Activated naive CD4-positive, alpha-beta T cell treated with anti-CD3 and anti-CD28 coated beads, Interleukin-2, amount 10 ng/mL, durations not matched to agents 5 hours and 36 hours (primary cell): ENCODE measurements at places on chromosomes 16 and 17. TPM values are rescaled to one million over a fixed set of nuclear protein-coding genes. Genes with fewer than 3 reads are reported as not detected.

Gene PRSS21
- total RNA-seq = 1.7 TPM

Gene XYLT1
- 40.4 TPM for total RNA-seq

Gene KRTAP2-3
- not detected for total RNA-seq

Gene ICAM2
- 133 TPM for total RNA-seq

Gene MT1A
- not detected for total RNA-seq

Gene CPHXL2
- total RNA-seq = not detected

Gene CCNF
- total RNA-seq = 59.3 TPM

Gene NLGN2
- 4.9 TPM for total RNA-seq

Gene FHOD1
- 74.2 TPM for total RNA-seq

Gene HES7
- 1.0 TPM for total RNA-seq

Gene JUP
- 1.1 TPM for total RNA-seq

Gene SPN
- total RNA-seq = 352 TPM

Gene CD300E
- not detected for total RNA-seq

Gene ADAD2
- not detected for total RNA-seq

Gene SAMD14
- total RNA-seq = 0.43 TPM

Gene AANAT
- not detected for total RNA-seq

Gene AIPL1
- total RNA-seq = not detected

Gene COX6A2
- not detected for total RNA-seq

Gene GDPD3
- total RNA-seq = 14.1 TPM

Gene MT4
- total RNA-seq = not detected

Gene DNAAF8
- 0.28 TPM for total RNA-seq

Gene MAP2K6
- 9.2 TPM for total RNA-seq

Gene RDM1
- 9.1 TPM for total RNA-seq

Gene STXBP4
- total RNA-seq = 5.4 TPM

Gene STAC2
- not detected for total RNA-seq

Gene PARD6A
- 12.8 TPM for total RNA-seq

Gene NPTX1
- total RNA-seq = 71.2 TPM

Gene KRT33B
- total RNA-seq = not detected

Gene USP43
- total RNA-seq = 0.07 TPM

Gene C17orf50
- total RNA-seq = not detected

Gene PSMD12
- total RNA-seq = 36.4 TPM

Gene WNT9B
- not detected for total RNA-seq

Gene FNDC8
- not detected for total RNA-seq
